Stimulated activated CD8-positive, alpha-beta memory T cell treated with anti-CD3 and anti-CD28 coated beads, Interleukin-2, amount 100 ng/mL, for 1 hour (primary cell): ENCODE measurements at places on chromosomes 11 and 22.

DNA sequence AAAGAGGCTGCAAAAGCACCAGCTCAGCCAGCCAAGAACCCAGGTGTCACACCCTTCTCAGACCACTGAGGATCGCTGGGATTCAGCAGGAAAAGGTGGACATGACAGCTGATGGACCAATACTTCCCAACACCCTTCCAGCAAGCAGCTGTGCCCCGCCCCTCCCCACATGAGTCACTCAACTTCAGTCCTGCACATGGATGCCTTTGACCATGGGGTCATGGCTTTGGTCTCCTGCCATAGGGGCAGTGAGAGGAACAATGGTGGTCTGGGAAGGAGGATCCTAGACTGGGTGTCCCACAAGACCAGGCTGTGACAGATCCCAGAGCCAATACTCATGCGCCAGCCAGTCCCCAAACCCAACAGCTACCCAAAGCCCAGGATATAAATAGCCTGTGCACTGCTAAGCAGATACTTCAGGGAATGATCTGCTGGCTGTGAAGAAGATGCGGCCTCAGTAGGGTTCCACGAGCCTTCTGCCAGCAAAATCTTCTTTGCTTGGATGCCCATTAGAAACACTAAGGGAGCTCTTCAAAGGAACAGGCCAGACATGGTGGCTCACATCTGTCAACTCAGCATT is 5.5 kb upstream of the RGL4 start:
- DNase-seq = no peak

GRCh38 chr11:78420796-78421209 is 3.2 kb upstream of the GAB2 start:
- no peak for DNase-seq

- no peak for DNase-seq
Measured at GRCh38 chr11:35671396-35672127, 9.0 kb downstream of the TRIM44 start.

GRCh38 chr22:43293259-43293654 is 49.9 kb downstream of the SCUBE1 start:
- no peak for DNase-seq

DNA sequence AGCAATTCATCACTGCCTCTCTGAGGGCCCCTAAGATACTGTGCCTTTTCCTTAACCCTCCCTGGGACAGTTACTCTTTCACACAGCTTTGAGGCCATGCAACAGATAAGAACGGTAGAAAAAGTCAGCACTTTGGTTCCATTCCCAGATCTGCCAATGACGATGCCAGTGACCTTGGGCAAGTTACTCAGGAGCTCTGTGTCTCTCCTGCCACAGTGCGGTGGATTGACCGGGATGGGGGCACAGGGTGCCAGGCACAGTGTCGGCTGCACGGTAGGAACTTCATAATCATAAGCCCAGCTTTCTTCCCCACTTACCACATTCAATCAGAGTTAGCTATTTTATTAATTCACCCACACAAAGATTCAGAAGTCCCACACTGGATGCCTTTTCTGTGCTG is 1041.8 kb downstream of the TBC1D22A start:
- DNase-seq = no peak

DNA sequence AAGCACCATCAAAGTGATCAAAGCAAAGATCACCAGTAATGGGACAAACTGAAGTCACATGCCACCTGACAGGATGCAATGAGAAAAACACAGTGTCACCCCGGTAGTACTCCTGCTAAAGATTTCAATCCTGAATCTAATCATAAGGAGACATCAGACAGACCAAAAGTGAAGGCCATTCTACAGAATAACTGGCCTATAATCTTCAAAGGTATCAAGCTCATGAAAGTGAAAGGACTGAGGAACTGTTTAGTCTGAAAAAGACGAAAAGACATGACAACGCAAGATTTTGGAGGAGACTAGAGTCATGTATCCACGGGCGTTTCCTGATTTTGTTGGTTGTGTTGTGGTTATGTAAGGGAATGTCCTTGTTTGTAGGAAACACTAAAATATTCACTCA is 42.4 kb upstream of the TSKU start:
- no peak for DNase-seq

- no peak for DNase-seq
Measured at GRCh38 chr11:122393209-122393860, 262.2 kb upstream of the UBASH3B start.

DNA sequence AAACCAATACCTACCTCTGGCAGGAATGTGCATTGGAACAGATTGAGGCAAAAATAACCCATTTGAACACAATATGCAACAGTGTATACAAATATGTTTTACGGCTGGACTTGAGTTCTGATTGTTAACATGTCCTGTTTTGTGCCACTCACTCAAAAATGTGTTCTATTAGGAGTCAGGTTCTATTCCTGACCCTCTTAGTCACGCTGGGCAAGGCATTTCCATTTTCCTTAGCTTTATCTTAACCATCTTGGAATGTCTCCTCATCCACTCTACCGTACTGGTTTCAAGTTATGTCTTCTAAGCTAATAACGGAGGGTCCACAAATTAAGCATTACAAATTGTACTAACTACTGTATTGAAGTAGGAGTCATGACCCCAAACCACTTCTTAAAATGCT is 78.6 kb downstream of the MAML2 start:
- no peak for DNase-seq

GRCh38 chr11:86427441-86427840 is 52.8 kb downstream of the CCDC81 start:
- no peak for DNase-seq

DNA sequence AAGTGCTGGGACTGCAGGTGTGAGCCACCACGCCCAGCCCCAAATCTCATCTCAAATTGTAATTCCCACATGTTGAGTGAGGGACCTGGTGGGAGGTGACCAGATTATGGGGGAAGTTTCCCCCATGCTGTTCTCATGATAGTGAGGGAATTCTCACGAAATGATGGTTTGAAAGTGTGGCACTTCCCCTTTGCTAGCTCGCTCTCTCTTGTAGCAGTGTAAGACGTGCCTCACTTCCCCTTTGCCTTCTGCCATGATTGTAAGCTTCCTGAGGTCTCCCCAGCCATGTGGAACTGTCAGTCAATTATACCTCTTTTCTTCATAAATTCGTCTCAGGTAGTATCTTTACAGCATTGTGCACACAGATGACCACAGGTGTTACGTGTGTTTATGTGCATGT is 357.8 kb downstream of the CADM1 start:
- DNase-seq = no peak

DNA sequence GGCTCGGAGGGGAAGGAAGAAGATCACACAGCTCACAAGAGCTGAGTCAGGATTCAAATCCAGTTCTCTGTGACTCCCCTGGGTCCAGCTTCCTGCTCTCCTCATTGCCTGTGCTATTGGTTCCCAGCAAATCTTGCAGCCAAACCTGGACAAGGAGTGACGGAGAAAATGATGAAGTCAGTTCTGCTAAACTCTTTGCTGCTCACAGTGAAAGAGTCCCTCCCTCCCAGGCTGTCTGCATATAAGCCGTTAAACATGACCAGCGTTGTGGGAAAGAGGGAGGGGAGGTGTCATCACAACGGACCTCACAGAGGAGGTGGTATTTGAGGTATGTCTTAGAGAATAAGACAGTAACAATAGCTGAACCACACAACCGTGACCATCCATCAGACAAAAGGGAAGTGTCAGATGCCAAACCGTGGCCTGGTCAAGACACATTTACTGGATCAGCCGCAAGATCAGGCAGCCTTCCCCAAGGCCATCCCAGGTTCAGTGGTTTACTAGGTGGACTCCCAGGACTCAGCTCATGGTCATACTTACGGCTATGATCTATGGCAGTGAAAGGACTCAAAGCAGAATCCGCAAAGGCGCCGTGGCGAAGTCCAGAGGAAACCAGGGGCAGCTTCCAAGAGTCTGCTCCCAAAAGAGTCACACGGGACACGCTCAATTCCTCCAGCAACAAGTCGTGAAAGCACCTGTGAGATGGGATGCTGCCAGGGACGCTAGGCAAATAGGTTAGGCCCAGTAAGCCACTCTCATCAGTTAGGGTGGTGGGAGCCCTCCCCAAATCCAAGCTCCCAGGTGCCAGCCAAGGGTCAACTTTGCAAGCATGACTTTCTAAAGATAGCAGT is 2.8 kb upstream of the CYTH4 start:
- no peak for DNase-seq

DNA sequence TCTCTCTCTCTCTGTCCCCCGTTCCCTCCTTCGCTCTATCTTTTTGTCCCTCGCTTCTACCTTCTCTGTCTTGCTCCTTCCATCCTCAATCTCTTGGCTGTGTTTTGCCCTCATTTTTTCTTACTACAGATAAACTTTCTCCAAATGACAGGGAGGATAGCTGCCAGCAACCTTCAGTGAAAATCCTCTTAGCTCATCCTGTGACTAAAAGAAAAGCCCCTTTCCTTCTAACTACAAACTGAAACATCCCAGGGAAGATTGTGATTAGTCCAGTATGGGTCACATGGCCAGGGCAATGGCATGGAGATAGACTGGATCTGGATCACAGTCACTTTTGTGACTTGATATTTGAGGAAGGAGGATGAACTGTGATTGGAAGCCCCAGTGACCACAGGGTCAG is 10.4 kb downstream of the SPON1 start:
- DNase-seq = no peak

- no peak for DNase-seq
Measured at GRCh38 chr22:23553438-23553837, 26.7 kb downstream of the IGLL1 start.

DNA sequence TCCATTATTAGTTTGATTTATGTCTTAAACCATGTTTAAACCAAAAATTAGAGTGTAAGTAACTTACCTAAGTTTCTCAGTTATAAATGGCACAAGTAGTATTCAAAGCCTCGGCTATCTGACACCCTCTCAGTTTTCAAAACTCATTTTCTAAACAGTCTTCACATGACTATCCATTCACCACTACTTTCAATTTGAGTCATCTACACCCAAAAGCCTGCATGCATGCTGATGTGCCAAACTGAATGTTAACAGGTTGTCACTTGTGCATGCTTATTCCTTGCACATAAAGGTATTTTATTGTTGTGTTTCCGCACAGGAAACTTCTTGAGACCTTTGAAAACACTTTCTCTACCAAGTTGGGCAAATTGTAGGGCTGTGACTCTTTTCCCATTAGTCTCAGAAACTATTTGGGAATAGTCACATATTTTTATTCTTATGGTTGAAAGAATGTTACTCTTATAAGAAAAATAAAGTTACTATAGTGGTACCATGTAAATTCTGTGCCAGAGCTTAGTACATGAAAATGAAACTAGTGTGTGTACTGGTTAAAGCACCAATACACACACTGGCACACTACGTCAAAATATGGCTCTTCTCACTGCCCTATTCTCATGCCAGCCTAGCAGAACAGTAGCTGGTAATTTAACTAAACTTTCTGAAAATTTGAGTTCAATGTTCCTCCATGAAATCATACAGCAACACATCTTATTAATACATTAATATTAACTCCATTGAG is 2.2 kb upstream of the OR51E2 start:
- DNase-seq = no peak

- no peak for DNase-seq
Measured at GRCh38 chr11:14357881-14358728, 878 bp downstream of the RRAS2 start.

DNA sequence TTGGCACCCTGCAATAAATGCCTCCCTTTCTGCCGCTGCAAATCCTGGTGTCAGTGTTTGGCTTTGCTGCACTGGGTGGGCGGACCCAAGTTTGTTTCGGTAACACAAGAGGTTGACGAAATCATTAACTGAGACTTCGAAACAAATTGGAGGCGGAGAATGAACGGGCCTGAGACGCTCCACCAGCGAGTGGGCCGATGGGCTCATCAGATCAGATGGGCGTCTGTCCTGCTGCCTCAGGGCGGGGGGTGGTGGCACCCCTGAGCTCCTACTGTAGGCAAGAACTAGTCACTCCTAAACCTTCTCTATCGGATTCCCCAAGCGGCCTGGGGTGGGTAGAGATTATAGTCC is 918 bp upstream of the CAPN5 start:
- no peak for DNase-seq

DNA sequence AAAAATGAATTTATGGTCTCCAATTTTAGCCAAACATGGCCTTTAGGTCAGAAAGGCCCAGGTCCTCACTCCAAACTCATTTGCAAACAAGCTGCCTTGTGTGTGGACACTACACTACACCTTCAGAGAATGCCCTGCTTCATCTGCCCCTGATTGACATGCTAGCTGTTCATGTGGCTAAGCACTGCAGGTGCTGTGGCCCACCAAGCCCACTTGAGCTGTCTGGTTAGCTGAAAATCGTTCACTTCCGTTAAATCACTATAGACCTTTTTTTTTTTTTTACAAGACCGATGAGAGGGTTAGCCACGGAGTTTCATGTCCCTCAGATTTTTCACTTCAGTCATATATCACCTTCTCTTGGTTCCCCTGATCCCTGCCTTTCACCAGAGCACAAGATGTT is 39.3 kb downstream of the NF2 start:
- DNase-seq = no peak

GRCh38 chr11:131537196-131537595 is 166.8 kb downstream of the NTM start:
- no peak for DNase-seq

DNA sequence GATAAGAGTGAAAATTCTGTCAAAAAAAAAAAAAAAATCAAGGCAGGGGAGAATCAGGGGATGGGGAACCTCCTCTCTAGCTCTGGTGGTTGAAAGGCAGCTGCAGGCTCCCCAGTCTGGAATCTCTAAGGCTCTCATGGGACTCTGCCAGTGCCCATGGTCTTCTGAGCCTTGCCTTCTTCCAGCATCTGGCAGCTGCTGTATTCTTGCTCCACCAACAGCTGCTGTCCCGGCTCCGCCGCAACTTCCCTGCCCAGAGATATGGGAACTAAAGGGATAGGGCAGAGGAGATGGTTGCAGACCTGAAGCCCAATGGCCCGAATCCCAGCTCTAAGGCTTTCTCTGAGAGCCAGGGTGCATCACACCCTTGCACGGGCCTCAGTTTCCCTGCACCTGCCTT is 49.5 kb upstream of the PHF21B start:
- DNase-seq = no peak

- DNase-seq = no peak
Measured at GRCh38 chr11:103803062-103803461, 233.4 kb upstream of the DDI1 start.

- no peak for DNase-seq
Measured at GRCh38 chr11:132561937-132562336, 970.4 kb downstream of the OPCML start.

DNA sequence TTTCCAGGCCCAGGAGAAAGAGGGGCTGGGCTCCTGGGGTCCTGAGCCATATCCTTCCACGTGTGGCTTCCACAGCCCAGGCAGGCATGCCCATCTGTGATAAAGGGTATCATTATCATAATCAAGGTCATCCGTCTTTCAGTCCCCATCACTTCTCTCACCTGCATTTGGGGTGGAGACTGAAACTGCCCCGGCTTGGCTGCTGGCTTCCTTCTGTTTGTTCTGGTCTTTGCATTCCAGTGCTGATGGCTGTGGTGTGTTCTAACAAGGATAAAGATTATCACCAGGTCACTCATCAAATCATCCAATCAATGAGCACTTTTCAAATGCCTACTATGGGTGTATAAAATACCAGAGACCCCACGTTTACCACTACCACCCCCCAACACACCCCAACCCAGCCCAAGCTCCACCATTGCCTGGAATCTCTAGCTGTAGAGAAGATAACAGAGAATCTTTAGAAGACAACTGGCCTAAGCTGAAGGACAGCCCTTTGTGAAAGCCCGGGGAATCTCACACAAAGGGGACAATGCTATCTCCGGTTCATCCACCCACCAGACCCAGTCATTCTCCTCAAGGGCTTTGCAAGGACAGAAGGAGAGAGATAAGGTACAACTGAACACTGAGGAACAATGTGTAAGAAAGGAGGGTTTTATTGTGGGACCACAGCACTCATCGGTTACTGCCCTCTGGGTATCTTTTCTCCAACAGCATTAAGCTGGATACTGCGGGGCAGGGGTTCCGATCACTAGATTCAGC is 54.9 kb downstream of the AHNAK start:
- no peak for DNase-seq
